Vagina (tissue), 2 donors: ENCODE measurements at places on chromosomes 13 and 19.

GRCh38 chr19:40954573-40954972 is 36.5 kb upstream of the CYP2B6 start:
- DNase-seq, result no peak

DNA sequence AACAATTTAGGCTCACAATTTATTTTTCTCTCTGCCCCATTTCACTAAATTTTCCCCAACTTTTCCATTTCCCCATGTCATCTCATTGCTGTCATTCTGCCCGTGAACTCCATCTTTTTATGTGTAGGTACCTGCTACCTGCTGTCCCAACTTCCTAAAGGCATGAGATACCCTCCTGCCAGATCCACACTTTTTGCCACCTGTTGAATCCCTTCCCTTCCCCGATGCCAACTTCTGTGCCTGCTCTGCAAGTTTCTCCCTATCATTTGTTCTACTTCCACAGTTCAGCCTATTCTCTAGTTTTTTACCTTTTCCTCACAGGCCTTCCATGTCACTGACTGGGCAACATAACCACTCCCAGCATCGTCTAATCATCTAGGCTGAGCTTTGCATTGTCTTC is 607.5 kb upstream of the KLF12 start:
- no peak for DNase-seq

- no peak for DNase-seq
Measured at GRCh38 chr13:112893570-112894422, 75.2 kb upstream of the MCF2L start.

GRCh38 chr13:113598081-113598410 is 13.5 kb downstream of the TFDP1 start:
- no peak for DNase-seq

- DNase-seq, result no peak
Measured at GRCh38 chr13:28877408-28877807, 57.3 kb downstream of the MTUS2 start.

DNA sequence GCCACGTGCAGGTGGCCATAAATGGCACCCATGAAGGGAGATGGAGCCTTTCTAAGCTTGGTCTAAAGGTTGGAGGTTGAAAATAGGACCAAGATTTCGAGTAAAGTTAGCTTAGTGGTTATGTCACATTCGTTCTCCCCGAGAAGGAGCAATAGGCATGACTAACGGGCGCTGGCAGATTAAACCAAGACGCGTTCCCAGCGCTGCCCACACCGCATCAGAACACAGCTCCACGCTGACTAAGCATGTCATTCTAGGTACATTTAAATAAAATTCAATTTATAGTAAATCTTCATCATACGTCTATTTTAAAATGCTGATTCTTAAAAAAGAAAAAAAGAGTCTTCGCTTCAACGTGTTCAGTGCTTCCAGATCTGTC is 95.0 kb upstream of the IRS2 start:
- DNase-seq, result no peak

DNA sequence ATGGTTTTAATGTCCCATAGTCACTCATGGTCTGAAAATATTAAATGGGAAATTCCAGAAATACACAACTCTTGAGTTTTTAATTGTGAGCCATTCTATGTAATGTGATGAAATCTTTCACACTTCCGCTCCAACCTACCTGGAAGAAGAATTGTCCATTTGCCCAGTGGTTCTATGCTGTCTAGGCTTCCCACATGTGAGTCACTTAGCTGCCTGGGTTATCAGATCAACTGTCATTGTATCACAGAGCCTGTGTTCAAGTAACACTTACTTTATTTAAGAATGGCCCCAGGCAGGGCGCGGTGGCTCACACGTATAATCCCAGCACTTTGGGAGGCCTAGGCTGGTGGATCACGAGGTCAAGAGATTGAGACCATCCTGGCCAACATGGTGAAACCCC is 1450.5 kb downstream of the EFNB2 start:
- no peak for DNase-seq

DNA sequence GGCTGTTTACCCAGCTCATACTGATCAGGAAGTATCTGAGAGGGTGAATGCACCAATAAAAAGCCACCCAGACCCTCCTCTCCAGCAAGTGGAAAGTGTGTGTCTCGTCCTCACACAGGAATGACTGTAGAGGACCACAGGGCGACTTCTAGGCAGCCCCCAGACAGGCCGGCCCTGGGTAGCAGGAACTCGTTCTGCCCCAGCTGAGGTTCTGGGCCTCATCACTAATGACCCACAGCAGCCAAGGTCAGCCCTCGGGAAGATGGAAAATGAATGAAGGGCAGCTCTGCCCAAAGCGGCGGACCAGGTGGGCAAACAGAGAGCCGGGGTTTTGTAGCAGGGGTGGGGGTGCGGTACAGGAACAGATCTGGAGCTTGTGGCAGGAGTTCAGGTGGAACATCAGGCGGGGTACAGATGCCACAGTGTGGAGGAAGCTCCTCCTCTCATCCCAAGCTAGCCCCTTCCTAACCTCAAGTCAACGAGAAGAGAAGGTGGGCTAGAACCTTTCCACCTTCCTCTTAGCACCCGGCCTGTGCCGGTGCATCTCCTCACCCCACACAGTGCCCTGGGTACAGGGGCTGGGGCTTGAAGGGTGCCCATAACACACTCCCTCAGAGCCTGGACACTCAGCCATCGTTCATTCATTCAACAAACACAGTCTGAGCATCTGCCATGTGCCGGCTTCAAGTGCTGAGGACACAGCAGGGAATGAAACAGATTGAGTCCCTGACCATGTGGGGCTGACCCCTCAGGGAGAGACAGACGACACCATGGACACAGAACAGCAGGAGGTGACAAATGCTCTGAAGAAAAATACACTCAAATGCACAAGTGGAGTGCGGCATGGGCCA is 36.2 kb downstream of the RFX2 start:
- no peak for DNase-seq

GRCh38 chr19:15248648-15249527 is 16.6 kb upstream of the EPHX3 start:
- DNase-seq, result no peak

DNA sequence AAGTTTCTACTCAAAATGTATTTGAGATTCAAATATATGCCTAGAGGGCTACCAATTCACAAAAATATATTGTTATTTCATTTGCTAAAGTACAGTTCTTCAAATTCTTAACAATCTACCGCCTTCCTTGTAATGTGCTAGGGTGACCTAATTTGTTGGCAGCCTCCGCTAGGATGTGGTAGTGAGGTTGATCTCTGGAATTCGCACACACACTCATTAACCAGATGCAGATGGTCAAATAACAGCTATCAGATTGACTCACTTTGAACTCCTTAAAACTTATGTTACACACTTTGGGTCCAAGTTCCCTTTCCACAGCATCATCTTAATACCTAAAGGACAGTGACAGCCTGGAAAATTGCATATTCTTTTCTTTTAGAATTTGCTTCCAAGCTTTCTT is 367.3 kb downstream of the DCT start:
- DNase-seq, result no peak

- no peak for DNase-seq
Measured at GRCh38 chr19:48815870-48816501, 5.2 kb upstream of the BCAT2 start.

DNA sequence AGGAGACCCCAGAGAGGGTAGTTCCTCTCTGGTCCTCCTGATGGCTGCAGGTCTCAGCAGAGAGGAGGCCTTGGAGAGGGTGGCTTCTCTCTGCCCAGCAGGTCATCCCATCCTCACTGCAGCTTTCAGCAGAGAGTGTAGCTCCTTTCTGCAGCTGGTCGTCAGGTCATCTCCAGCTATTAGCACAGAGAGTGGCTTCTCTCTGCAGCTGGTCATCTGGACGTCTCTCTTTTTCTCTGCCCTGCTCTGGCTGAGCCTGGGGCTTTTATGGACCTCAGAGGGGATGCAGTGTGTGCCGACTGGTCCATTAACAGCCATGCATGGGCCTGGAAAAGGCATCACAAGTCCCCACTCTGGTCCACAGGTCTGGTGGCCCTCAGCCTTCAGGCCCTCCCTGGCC is 20.3 kb downstream of the TNFSF9 start:
- no peak for DNase-seq

DNA sequence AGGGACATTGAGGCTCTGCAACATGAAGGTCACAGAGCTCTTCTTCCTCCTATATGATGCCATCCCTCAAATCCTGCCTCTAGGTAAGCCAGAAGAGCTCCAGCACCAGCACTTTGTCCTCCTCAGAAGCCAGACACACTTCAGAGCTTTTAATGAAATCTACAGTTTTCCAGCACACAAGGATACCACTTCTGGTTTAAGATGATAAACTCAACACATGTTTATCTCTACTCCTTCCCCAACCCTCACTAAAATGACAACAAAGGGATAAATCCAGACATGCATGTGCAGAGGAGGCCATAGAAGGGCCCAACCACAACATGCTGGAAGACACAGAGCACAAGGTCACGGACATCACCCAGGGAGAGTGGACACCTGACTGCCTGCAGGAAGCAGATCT is 195.3 kb downstream of the USP12 start:
- DNase-seq, result no peak

DNA sequence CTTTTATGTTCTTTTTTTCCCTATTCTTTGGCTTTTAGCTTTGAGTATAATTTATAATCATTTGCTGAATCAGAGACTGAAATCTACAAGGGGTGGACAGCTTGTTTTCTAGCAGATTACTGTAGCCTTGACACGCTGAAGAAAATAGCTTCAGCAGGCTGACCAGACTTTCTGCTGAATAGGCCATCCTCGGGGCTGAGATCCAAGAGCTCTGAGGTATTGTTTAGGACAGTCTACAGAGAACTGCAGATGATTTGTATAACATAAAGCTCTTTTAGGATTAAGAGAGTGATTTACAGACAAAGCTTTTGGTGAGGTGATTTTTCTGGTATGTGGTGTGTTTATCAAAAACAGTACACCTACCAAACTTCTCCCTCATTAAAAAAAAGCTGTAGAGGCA is 16.8 kb downstream of the POLR1D start:
- no peak for DNase-seq

DNA sequence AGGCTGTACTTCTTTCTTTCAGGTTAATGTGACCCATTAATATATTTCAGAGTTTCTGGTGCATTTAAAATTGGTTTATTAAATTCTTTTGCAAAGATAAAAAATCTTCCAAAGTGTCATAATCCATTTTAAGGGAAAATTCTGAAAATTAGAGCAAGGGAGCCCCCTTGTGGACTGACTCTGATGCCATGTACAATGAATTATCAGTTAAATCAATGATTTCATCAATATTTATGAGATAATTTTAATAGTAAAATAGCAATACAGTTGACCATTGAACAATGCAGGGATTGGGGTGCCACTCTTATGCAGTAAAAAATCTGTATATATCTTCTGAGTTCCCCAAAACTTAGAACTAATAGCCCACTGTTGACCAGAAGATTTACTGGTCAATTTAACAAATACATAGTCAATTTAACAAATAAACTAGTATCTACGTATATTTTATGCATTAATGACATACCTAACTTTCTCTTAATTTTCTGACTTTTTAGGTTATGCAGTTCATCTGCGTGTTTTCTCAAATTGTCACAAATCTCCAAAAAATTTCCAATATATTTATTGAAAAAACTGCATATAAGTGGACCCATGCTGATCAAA is 479.1 kb upstream of the MIR17HG start:
- no peak for DNase-seq

- DNase-seq, result no peak
Measured at GRCh38 chr13:60733933-60734332, 336.9 kb downstream of the TDRD3 start.

- no peak for DNase-seq
Measured at GRCh38 chr13:34308725-34309124, 490.8 kb downstream of the RFC3 start.

GRCh38 chr13:43979492-43979891 is 99.8 kb downstream of the LACC1 start:
- DNase-seq, result no peak

GRCh38 chr13:114080739-114081561 is 51.5 kb downstream of the RASA3 start:
- no peak for DNase-seq

DNA sequence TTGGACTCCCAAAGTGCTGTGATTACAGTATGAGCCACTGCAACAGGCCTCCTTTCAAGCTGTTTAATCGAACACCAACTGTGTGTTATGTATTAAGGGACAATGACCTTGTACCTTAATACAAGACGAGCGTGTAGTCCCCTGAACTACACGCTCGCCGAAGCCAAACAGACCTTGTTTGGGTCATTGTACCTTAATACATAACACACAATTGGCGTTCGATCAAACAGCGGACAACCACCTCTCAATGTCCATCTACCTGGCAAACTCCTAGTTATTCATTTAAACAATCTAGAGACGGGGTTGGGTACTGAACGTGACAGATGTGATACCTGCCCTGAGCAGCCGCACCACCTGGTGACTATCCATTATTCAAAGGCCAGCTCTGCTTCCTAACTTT is 1.3 kb downstream of the CHERP start:
- no peak for DNase-seq

GRCh38 chr13:23021906-23022305 is 158.9 kb upstream of the SGCG start:
- DNase-seq, result no peak

DNA sequence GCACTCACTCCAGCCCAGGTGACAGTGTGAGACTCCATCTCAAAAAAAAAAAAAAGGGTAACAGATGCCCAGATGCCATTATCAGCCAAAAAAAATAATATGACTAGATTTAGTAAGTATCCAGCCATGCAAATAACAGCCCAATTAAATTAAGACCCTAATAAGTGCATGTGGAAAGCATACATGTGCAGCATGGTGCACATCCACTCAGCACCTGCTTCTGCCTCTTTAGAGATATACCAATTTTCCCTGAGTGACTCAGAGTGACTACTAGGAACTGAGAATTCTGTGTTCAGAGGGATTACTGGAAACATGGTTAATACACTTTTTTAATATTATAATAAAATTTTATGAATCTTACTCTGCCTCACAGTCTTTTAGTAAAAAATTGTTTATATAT is 29.8 kb upstream of the ZNF675 start:
- no peak for DNase-seq

DNA sequence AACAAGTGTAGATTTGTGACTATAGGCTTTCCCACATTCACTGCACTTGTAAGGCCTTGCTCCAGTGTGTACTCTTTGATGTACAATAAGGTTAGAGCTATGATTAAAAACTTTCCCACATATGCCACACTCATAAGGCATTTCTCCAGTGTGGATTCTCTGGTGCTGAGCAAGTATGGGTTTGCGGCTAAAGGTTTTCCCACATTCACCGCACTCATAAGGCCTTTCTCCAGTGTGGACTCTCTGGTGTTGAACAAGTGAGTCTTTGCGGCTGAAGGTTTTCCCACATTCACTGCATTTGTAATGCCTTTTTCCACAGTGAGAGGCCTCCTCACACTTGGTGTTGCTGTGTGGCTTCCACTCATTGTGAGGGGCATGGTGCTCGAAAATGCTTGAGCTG is 3.7 kb downstream of the ZNF772 start:
- DNase-seq, result no peak

GRCh38 chr19:3748965-3749364 is 12.5 kb downstream of the APBA3 start:
- DNase-seq, result no peak

GRCh38 chr13:88068316-88068715 is 397.1 kb downstream of the SLITRK5 start:
- no peak for DNase-seq

DNA sequence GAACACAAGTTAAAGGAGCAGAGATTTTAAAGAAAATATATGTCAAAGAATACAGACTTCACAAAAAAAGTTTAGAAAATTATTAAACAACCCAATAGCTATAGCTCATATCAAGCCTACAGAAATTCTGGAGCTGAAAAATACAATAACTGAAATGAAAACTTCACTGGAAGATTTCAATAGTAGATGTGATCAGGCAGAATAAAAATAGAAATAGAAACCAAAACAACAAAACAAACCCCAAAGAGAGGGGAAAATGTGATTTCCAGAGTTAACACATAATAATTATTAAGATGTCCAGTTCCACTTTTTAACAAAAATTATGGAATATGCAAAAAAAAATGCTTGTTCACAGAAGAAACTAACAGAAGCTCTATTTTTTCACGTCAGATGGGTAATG is 23.6 kb downstream of the LRRC63 start:
- DNase-seq, result no peak
